ENCODE measurements at places on chromosomes 5 and 9.

GRCh38 chr5:57341380-57341979, 141.1 kb downstream of the ACTBL2 start:
- no peak for DNase-seq

DNA sequence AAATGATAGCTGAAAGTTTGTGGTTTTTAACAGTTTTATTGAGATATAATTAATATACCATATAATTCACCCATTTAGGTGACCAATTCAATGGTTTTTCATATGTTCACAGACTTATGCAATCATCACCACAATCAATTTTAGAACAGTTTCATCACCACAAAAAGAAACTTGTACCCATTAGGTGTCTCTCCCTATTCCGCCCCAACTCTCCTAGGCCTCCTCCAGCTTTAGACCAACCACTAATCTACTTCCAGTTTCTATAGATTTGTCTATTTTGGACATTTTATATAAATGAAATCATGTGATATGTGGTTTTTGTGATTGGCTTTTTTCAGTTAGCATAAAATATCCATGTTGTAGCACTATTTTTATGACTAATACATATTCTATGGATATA, 38.6 kb downstream of the YTHDC2 start:
- no peak for DNase-seq

DNA sequence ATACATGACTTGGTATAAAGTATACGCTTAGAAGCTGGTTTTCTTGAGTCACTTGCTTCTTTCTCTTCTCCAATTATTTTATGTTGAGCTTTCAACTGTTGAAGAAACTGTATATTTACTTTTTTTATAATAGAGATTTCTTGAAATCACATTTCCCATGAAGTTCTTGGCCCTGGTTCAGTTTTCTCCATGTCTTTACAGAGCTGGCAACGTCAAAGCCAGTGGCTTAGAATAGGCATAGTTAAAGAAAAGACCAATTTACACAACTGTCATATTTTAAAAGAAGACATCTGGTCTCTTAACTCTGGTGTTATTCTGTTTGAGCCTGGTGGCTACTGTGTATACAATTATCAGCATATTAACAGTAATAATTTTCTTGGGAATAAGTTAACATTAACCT, 1249.3 kb downstream of the CDH12 start:
- no peak for DNase-seq

DNA sequence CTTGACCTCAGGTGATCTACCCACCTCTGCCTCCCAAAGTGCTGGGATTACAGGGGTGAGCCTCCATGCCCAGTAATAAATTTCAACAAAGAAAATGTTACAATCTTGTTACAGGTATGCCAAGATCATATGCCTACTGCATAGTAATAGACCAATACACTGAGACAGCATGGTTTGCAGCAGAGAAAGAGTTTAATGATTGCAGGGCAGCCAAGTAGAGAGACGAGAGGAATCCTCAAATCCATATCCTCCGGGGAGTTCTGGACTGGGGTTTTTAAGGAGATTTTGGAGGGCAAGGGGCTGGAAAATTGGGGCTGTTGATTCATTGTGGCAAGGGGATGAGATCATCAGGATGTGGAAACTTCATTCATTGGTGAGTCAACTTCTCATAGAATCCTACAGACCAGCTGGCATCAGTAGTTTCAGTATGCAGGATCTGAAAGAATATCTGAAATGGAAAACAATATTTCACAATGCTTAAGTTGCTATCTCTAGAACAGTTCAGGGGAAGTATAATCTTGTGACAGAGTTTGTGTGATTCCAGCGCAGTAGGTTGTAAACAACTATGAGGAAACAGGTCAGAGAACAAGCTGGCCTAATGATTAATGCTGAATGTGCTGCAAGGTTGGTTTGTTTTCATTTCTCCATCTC, 14.8 kb upstream of the TUT7 start:
- no peak for DNase-seq

- DNase-seq: no peak
These were observed 363.3 kb upstream of the MEF2C start for GRCh38 chr5:89246252-89246651.

- no peak for DNase-seq
These were observed 64.9 kb downstream of the SIL1 start for GRCh38 chr5:139133282-139133681.
